ENCODE measurements at places on chromosomes 5 and 9. TPM values are rescaled to one million over a fixed set of nuclear protein-coding genes. Genes with fewer than 3 reads are reported as not detected.

The ZNF608 gene
- total RNA-seq, result 19.1 TPM

The EQTN gene
- not detected for total RNA-seq

The FOXD1 gene
- 62.3 TPM for total RNA-seq

The NDOR1 gene
- 14.3 TPM for total RNA-seq

The GKAP1 gene
- 10.7 TPM for total RNA-seq

Data from Daoy (cell line).